Foreskin keratinocyte (primary cell): ENCODE measurements at places on chromosomes 2 and 18. TPM values are rescaled to one million over a fixed set of nuclear protein-coding genes. Genes with fewer than 3 reads are reported as not detected.

- no peak for DNase-seq
Measured at GRCh38 chr2:26457695-26458364, 20.1 kb downstream of the OTOF start.

GRCh38 chr2:236984046-236984445, 101.6 kb upstream of the COPS8 start:
- no peak for DNase-seq

- DNase-seq, result no peak
Measured at GRCh38 chr2:94984964-94985575, 40.4 kb upstream of the MAL start.

- no peak for DNase-seq
Measured at GRCh38 chr2:21103274-21103891, 20.4 kb upstream of the TDRD15 start.

DNA sequence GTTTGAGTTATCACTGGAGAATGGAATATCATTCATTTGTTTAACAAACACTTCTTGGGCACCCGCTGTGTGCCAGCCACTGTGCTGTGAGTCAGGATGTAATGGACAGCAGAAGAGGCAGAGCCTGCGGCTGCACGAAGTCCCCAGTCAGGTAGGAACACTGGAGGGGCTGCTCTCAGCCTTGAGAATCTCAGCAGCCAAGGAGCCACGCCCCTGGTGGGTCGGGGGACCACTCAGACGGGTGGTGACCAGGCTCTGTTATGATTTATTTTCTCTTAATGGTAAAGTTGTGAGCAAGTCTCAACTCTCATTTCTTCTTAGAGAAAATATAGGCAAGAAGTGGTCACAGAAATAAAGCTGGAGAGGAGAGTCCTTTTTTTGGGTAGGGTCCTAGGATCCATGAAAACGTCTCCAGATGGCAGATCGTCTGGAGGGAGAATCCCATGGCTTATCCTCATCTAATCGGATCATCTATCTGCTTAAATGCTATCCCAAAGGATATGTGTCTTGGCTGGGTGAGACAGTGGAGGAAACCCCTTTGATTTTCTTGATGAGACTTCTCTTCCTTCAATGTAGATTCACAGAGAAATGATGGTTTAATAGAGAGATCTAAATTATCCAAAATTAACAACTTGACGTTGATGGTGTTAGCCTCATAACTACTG, 129.1 kb upstream of the LGALSL start:
- DNase-seq, result no peak

DNA sequence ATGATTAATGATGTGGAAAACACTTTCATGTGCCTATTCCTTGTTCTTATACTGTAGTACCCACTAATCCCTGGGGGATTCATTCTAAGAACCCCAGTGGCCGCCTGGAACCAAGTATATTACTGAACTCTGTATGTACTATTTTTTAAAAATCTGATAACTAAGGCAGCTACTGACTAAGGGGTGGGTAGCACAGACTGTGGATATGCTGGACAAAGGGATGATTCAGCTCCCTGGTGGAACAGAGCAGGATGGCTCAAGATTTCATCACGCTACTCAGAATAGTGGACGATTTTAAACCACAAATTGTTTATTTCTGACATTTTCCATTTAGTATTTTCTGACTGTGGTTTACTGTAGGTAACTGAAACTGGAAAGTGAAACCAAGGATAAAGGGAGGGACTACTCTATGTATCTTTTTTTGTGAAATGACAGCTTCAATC, 41.8 kb upstream of the CDC42EP3 start:
- peak; percentile 77 for DNase-seq

DNA sequence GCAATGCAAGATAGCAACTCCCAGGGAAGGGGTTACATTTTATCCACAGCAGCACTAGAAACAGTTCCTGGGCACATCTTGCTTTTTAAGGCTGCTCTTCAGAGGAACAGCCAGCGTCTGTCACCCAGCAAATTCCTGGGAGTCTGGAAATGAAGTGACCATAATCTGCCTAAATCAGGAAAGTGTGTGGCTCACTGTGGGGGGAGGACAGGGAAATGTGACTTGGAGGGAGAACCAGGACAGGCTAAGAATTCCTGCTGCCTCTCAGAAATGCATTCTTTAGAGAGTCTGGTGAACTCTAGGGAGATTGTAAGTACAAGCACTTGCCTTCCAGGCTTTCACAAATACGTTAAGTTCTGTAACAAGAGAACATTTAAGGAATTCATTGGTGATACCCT, 364.3 kb upstream of the SPHKAP start:
- no peak for DNase-seq

DNA sequence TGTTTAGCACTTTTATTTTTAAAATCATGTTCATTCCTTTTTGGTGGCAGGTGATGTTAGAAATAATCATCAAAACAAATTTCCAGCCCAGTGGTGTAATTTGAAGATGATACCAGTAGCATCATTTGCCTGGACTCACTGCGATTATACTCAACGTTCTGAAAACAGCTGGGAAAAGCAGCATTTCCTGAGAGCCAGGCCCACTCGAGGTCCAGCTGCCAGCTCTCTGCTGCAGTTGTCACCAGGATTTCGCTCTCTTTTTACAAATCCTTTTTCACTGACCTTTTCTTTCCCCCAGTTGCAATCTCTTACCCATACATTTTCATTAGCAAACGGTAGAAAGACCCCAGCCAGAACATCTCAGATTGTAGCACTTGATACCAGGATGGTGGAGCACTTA, 110.6 kb upstream of the LYPD1 start:
- no peak for DNase-seq

GRCh38 chr2:42567806-42568400, 529 bp upstream of the MTA3 start:
- DNase-seq, result no peak

DNA sequence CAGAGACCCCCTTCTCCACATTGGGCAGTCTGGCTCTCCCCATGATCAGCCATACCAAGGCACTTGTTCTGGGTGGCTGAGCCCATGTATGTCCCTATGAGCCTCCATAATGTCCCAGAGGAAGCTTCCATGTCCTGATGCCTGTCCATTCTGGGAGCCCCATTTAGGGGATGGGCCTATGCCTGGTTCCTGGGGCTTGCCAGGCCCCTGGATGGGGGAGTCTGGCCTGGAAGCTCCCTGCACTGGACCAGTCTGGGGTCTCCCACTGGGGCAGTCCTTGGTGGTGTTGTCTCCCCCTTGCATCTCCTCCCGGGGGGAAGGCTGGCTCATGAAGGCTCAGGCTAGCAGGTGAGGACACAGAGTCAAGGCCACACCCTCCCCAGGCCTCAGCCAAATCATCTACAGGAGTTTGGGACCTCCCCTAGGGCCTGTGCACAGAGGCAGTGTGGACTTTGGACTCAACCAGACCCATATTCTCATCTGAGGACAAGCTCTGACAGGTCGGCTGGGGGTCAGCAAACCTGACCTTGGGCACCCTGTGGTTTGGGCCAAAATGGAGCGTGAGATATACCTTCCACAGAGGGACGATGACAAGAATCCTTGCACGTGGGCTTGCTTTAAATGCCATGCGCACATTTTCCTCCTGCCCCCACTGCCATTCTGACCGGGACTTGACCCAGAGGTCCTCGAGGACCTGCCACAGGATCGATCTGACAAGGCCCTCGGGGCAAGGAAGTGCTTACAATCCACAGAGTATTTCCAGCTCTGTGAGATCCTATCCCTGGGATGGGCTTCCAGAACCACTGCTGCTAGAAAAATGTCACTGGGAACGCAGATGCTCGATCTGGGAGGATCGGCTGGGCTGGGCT, 38.8 kb downstream of the INHBB start:
- DNase-seq, result no peak

DNA sequence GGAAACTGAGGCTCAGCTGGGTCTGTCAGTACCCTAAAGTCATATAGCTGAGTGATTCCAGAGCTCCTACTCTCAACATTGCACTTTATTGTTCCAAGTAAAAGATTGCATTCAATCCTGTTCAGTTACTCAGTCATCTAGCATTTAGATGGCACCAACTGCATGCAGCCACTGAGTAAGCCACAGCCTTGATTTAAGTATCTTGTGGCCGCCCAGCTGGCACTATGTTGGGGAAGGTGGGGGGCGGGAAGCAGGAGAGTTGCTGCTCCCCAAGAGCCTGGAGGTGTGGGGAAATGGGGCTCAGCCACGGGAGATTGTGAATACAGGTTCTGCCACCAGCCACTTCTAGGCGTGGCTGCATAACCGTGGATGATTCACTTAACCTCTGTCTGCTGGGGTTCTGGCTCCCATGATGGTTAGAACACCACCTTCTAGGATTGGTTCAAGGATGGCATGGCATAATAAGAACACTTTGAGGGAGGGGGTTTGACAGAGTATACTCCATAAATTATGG, 17.1 kb downstream of the ZFP36L2 start:
- no peak for DNase-seq

DNA sequence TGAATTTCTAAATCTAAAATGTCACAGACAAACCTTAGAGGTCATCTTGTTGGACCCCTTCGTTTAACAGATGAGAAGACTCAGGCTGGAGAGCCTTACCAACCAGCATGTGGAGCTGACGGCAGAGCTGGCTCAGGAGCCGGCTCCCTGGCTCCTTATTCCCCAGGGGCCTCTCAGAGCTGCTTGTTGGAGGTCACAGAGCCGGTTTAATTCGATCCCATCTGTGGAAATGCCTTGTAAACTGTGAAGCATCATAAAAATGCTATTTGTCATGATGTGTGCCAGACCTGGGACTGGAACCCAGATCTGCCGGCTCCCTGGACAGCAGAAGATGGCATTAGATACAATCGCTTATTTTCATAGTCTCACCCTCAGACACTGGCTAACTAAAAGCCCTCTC, 8.2 kb upstream of the CIB4 start:
- no peak for DNase-seq

DNA sequence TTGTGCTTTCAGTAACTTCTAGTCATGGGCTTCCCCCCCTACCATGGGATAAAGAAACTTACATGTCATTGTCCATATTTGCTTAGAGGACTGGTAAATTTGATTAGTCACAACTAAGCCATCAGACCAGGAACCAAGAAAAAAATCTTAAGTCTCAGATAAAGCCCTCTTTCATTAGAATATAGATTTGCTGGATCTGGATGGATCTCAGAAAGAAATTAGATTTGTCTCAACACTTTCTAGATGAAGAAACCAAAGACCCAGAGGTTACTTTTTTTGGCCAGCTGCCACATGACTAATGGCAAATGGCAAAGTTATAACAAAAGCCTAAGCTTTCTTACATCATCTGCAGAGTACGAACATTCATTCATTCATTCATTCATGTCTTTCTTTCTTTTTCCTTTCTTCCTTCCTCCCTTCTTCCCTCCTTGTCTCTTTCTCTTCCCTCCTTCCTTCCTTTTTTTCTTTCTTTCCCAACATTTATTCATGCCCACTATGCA, 60.2 kb downstream of the CDCA7 start:
- peak; percentile 55 for DNase-seq

DNA sequence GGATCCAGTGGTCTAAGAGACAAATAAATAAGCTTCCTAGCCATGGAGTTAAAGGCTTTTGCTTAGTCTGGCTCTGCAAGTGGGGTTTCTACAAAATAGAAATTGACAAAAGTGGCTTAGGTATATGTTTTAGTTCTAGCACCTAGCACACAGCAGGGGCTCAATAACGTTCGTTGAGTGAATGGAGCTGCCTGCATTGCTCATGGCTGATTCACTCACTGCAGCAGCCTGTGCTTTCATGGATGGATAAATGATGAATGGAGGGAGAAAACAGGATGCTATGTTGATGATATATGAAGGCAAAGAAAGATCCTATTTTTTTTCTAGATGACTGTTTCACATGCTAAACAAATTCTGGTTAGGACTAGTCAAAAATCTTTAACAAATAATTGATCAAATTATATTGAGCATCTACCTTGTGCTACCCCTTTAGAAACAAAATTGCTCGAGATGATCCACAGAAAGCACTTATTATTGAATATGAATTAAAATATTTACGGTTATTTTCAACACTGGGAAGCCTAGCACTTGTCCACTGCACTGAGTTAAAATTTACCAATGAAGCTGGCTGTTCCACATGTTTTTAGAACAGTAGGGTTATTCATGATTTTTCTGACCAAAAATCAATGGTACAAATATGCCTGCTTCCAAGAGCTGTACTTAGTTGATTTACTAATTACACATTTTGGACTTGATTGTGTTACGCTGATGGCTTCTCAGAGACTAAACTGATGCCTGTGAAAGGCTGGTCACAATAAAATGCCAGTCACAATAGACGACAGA, 39.6 kb downstream of the HDHD2 start:
- DNase-seq, result no peak

DNA sequence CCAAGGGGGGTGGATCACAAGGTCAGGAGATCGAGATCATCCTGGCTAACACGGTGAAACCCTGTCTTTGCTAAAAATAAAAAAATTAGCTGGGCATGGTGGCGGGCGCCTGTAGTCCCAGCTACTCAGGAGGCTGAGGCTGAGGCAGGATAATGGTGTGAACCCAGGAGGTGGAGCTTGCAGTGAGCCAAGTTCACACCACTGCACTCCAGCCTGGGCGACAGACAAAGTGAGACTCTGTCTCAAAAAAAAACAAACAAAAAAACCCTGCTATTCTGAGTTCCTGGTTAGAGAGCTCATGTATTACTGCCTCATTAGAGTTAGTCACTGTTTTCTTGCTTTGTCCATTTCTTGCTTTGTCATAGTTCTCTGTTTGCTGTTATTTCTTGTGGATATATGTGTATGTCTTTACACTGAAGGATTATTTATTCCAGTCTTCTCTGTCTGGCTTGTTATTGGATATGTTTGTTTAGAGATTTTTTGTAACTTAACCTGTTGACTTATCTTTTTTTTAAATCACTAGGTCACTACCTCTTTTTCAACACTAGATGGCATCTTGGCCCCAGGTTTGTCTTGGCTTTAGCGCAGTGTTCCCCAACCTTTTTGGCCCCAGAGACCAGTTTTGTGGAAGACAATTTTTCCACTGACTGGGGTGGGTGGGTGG, 17.0 kb downstream of the TTLL4 start:
- DNase-seq, result no peak

- DNase-seq, result no peak
Measured at GRCh38 chr2:12340164-12340563, 376.6 kb upstream of the TRIB2 start.

GRCh38 chr2:234410526-234410925, 86.4 kb downstream of the ARL4C start:
- DNase-seq, result no peak

The CTAGE1 gene
- total RNA-seq, result not detected in 2 replicates

The CCDC85A gene
- total RNA-seq, result 0.03 and 0.04 TPM in 2 replicates

The NAGK gene
- total RNA-seq, result 52.2 and 81.9 TPM in 2 replicates

The CYP27A1 gene
- 0.44 and 0.56 TPM in 2 replicates for total RNA-seq

The ACTR1B gene
- total RNA-seq, result 57.8 and 59.1 TPM in 2 replicates

The MOB4 gene
- total RNA-seq, result 41.2 and 41.8 TPM in 2 replicates

The GPR39 gene
- 10.5 and 11.3 TPM in 2 replicates for total RNA-seq

The STEAP3 gene
- 23.7 and 30.8 TPM in 2 replicates for total RNA-seq

The NEB gene
- under 0.01 and 0.27 TPM in 2 replicates for total RNA-seq

The SP9 gene
- total RNA-seq, result not detected in 2 replicates

The MALL gene
- 76.8 and 94.5 TPM in 2 replicates for total RNA-seq

The RAB6C gene
- not detected in 2 replicates for total RNA-seq

The ZC3H6 gene
- total RNA-seq, result 1.8 and 2.4 TPM in 2 replicates
